ENCODE measurements at places on chromosomes 13 and 19. TPM values are rescaled to one million over a fixed set of nuclear protein-coding genes. Genes with fewer than 3 reads are reported as not detected.

DNA sequence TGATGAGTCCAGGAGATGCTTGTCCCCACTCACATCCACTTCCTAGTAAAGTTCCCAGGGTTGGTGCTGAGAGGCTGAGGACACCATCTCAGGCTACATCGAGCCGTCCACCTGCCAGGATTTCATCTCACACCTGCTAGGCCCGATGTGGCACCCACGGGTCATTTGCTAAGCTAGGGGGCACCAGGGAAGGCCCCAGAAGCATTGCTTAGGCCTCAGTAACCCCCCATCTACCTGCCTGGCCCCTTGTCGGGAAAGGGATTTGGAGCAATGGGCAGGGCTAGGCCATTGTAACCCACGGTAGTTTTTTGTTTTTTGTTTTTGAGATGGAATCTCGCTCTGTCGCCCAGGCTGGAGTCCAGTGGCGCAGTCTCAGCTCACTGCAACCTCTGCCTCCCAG, 51.8 kb downstream of the F2RL3 start:
- DNase-seq: no peak

- DNase-seq: peak; percentile 47
Measured at GRCh38 chr19:41928754-41929535, 696 bp upstream of the ERFL start.

DNA sequence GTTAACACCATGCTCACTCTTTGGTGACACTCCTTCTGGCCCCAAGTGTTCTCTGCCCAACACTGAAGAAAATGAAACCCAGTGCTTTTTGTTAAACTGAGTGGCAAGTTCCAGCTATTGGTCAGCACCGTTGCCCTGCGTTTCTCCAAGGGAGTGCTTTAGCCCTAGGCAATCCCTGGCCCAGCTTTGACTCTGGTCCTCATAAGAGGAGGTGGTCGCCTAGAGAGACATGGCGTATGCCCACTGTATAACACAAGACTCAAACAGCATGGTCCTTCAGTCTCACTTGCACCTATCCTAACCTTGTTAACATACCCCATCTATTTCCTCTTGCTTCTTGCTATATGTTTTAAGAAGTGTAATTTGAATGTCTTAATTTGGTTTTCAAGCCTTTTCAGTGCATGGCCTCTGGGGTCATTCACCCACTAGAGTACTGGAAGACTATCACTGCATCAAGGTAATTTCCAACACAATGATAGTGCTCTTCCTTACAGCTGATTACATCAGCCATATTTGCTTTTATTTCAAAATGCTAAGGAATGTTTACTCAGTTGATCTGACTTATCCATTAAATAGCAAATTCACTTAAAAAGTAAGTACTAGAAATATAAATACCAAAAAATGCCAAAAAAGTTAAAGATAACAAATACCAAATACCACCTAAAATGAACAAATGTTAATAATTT, 190.5 kb upstream of the SOX21 start:
- no peak for DNase-seq

DNA sequence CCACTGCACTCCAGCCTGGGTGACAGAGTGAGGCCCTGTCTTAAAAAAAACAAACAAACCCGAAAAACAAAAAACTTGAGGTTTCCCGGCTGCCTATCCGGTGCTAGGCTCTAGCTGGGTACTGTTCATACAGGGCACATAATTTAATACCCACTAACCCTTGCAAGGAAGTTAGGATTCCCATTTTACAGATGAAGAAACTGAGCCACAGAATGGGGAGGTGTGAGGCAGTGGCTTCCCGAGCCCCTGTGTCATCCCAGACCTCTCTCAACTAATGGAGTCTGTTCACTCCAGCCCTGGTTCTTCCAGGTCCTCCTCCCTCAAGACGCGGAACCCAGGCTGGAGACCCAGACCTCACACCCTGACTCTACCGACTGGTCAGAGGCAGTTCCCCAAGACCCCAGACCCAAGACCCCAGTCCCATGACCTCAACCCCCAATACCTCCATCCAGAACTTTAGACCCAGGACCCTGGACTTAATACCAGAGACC, 576 bp downstream of the APBA3 start:
- DNase-seq: no peak

GRCh38 chr19:2547033-2547680, 71.2 kb downstream of the GADD45B start:
- DNase-seq: no peak

Gene GPR183
- 6.4 TPM for total RNA-seq

- DNase-seq: no peak
Measured at GRCh38 chr13:107847406-107847805, 367.9 kb downstream of the LIG4 start.

- DNase-seq: no peak
Measured at GRCh38 chr13:29939158-29939557, 88.7 kb upstream of the UBL3 start.

All from left colon (tissue), 2 donors.